ENCODE measurements at places on chromosomes 12 and 14.
A peak's percentile ranks its signal among the peaks of the same experiment; 100 is the strongest.

DNA sequence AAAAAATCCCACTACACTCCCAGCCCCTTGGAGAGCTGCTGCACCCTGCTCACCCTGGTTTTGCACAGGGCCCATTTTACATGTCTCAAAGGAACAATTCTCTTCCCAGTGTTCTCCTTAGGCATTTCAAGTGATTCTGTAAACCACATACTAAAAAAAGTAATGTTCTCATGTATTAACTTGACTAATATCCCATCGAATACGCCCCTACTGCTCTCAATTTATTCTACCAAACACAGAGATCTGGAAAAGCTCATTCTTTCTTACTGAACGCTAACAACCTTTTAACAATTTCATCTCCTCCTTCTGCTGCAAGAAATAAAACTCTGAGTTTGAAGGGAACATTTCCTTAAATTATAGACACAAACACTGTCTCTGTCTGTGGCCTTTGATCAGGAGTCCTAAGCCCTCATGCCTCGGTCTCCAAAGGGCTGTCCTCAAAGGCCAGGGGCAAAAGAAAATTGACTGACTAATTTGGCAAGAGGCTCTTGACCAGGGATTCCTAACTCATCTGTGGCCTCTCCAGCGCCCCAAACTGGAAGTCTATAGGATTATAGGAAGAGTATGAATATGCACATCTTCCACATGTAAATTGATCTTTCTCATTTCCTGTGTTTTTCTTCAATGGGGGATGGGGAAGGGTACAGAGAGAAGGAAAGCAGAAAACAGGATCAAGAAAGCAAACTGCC, 17.1 kb upstream of the TSPAN11 start:
- no peak for DNase-seq

DNA sequence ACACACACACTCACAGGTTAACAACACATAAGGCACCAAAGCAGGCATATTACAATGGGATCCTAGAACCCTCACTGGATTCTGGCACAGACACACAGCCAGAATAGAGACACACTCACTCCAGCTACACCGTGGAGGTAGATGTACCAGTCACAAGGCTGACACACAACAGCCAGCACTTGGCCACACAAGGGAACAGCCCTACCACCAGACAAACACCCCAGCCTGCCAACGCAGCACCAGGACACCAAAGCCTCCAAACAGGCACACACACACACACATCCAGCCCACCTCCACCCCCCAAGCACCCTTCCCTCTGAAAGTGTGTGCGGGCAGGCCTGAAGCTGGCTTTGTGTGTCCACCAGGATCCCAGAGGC, 10.9 kb upstream of the ITGB7 start:
- no peak for DNase-seq

- no peak for DNase-seq
Observed at GRCh38 chr12:120834489-120835303, 69.5 kb downstream of the SPPL3 start.

GRCh38 chr12:115597157-115597712, 680.3 kb downstream of the MED13L start:
- peak; percentile 7 for DNase-seq

GRCh38 chr12:3152011-3152511, 74.9 kb downstream of the TSPAN9 start:
- DNase-seq = no peak

DNA sequence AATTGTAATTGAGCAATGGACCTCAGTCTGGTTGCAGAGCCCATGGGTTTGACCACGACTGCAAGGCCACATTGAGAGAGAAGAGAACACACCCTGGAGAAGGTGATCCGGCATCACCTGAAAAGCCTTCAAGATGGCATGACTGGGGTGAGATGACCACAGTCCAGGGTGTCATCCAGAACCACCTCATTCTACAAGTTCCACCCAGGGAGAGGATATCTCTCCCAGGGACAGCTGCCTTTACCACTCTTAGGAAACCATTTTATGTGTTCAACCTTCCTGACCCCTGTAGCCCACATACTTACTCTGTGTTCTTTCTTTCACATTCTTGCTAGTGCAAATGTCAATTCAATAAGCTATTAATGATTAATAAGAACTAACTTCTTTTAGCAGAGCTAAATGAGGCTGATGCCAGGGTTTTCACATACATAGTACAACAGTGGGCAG, 43.4 kb upstream of the CPM start:
- DNase-seq = no peak

DNA sequence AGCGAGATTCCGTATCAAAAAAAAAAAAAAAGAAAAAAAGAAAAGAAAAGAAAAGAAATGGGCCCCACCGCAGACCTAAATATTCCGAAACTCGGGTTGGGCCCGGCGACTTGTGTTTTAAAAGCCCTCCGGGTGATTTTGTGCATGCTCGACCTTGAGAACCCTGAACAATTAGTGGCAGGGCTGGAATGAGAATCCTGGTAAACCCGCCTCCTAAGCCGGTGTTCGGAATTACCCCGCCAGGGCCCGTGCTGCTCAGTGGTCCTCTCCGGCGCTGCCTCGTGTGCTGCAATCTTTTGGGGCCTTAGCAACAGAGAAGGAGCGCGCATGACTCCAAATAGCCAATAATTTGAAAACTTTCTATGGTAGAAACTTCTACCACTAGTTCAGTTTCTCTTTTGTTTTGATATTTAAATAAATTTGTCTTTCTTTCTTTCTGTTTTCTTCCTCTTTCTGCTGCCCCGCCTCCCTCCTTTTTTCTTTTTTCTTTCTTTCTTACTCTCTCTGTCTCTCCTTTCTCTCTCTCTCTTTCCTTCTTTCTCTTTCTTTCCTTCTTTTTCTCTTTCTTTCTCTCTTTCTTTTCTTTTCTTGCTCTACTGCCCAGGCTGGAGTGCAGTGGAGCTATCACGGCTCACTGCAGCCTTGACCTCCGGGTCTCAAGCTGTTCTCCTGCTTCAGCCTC, 1.5 kb upstream of the GALNT6 start:
- DNase-seq = no peak

DNA sequence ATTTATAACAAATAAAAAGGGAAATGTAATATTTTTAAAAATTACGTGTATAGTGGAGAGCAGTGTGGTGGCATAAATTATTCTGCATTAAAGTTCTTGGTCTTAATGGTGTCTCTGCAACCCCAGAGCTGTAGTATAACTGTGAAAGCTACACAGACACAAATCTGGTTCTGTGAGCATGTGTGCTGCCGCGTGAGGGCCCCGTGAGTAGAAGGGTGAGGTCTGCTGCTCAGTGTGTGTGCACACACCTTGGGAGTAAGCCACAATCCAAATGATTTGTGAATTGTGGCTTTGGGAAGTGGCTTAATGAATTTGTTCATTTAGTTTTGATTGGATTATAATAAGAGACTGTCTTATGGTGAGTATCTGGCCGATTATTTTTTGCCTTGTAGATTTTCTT, 16.8 kb downstream of the PELI2 start:
- DNase-seq = no peak

GRCh38 chr12:26555139-26555538, 277.9 kb downstream of the ITPR2 start:
- no peak for DNase-seq

GRCh38 chr12:50598321-50598862, 93.6 kb downstream of the DIP2B start:
- DNase-seq = no peak

GRCh38 chr12:72273499-72273837, 1.3 kb downstream of the TRHDE start:
- DNase-seq = no peak

DNA sequence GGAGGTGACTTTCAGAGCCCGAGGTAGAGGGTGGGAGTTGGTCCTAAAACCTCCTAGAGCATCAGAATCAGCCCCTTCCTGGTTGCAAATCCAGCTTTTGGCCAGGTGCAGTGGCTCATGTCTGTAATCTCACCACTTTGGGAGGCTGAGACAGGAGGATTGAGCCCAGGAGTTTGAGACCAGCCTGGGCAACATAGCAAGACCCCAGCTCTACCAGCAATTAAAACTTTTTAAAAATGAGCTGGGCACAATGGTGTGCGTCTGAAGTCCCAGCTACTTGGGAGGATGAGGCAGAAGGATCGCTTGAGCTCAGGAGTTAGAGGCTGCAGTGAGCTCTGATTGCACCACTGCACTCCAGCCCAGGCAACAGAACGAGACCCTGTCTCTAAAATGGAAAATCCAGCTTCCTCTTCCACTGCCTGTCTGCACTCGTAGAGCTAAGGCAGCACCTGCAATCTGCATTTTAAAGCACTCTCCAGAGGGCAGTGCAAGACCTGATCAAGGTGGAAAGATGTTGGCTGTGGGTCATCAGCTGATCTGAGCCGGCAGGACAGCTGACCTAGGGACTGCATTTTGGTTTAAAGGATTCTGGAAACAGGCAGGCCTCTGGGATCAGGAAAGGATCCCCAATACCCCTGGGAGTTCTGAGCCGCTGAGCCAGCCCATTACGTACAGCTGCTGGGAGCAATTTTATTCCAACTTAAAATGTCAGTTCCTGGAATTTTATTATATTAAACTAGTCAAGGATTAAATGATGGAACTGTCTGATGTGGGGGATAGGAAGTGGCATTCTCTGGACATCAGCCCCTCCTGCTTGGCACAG, 1.8 kb upstream of the TESC start:
- no peak for DNase-seq

DNA sequence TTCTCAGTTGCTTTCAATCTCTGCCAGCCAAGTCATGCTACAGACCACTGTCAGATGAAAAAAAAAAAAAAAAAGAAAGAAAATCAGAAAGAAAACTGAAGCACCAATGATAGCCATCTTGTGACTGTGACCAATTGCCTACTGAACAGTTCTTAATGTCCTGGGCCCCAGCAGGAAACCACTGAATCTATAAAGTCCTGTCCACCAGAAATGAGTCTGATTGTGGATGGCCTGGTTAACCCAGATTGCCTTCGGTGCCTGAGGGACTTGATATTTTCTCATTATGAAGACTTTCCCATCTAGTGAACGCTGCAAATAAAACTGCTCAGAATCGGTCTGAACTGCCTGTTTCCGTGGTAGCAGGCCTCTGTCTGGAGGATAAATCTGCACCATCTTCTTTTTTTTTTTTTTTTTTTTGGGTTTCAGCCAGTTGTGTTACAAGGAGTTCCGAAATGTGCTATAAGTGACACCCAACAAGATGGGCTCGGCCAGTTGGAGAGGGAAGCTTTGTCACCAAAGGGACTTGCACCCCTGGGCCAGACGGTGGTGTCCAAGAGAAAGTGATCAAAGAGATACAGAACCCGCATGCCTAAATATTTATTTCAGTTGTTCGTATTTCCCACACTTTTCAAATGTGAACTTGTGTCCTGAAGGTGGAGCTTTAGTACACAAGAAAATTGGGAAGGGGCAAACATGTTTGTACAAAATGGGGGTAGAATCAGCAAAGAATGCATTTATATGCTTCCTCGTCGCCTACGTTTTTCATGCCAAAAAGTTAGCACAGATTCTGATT, 3.0 kb upstream of the PLXNC1 start:
- DNase-seq = no peak

DNA sequence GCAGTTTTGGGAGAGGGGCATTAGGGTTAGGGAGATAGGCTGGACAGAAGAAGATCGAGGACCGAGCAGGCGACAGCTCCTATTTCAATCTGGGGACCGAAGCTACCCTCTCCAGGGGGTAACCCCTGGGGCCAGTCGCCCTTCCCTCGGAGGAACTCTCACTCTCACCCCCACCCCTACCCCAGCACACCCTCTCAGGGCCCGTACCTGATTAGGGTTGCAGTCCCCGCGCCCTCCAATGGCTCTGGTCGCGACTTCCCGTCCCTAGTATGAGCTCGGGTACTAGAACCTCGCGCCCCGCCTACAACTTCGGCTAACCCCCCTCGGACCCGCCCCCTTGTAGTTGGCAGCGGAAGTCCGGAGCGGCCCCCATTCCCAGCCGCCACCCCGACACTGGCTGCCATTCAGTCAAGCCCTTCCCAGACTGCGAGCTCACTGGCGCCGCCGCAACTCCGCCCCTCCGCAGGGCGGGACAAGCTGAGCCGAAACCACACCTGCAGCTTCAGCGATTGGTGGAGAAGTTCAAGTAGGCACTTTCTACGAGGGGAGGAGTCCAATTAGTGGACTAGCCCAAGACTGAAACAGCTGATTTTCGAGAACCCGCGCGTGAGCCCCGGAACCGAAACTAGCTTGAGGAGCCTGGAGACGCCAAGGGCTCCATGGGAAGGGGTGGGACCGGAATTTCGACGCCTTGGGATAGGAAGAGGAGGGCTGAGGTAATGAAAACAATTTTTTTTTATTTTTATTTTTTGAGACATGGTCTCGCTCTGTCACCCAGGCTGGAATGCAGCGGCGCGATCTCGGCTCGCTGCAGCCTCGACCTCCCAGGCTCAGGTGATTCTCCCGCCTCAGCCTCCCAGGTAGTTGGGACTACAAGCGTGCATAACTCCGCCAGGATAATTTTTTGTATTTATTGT, at the start of gene STAT2:
Gene STAT2, minus strand, starts transcription at position 257 of the 917 bp plus-strand sequence. CDS start 3,536 bp downstream, outside the sequence.
- DNase-seq = peak; percentile 100

DNA sequence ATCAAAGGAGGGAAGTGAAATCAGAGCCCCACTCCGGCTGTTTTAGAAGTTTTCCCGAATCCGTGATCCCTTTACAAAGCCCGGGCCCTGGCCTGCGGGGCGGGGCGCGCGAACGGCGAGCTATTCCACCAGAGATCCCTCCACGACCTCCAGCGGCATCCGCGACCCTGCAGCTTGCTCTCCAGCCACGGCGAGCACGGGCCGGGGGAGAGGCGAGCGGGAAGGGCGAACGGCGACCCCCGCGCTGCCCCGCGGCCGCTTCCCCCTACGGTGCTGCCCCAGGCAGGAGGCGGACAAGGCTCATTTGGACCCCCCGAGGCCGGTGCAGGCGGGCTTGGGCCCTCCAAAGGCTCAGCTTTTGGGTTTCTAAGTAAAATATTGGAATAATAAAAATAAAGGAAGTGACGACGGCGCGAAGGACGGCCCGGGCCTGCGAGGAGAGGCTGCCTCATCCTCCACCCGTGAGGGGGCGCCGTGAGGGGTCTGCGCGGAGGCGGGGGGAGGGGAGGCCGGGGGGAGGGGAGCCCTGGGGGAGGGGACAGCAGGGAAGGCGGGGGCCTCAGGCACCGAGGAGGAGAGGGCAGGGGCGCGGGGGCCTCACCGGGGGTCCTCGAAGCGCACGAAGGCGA, 613 bp downstream of the SRSF9 start:
- DNase-seq = no peak

- no peak for DNase-seq
Observed at GRCh38 chr12:120588948-120589930, 8.0 kb upstream of the POP5 start.

GRCh38 chr12:10113075-10113474, 14.3 kb upstream of the CLEC1A start:
- DNase-seq = no peak

DNA sequence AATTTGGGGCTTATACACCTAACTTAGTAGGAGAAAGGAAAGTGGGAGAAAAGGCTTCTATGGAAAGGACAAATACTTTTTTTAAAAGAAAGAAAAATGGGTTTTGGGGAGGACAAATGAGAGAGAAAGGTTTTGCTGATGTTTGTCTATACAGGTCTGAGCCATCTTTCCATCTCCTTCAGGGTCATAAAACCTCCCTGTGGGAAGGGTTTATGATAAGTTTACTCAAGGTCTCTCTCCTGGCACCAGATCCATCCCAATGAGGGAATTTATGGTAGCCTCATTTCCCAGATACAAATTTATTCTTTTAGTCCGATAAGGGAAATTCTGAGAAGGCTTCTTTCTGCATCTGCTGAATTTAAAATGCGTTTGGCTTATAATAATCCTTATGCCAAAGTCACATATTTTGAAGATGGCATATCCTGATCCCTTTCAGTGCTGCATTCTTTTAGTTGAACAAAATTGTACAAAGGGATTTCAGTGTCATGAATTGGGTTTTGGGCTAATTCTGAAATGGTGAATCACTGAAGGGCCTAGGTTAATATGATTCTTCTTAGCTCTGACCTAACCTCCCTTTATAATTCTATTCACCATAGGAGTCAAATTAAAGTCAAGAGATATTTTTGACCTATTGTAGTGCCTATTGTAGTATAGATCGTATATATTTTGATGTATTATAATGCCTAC, 173.5 kb upstream of the DYRK2 start:
- DNase-seq = no peak

- no peak for DNase-seq
Observed at GRCh38 chr12:132698341-132698740, 11.0 kb downstream of the PXMP2 start.

Data from AG04450 (cell line).